ENCODE measurements at places on chromosomes 1 and 21.

DNA sequence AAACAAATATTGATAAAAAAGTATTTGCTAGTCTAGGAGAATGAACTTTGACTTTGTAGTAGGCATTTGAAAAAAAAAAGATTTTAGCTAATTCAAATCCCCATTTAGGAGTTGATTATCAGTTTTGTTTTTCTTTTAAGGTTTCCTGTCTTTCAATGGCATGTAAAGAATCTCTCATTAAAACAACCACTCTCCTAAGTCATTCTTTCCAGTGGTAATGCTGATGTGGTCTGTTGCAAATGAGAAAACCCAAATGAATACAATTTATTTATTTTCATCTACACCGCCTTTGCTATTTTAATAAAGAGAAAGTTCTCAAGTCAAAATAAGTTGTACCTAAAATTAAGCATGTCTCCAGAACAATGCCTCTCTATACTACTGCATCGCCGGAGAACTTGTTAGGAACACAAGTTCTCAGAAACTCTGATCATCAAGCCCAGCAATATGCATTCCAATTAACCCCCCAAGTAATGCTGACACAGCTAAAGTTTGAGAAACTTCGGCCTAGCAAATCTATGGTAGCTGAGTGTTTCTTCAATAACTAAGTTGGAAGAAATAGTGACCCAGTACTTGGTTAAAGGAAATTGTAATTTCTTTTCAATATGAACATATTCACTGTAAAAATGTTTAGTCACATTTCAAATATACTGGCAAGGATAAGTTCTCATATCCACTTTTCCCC lies 255.1 kb downstream of the PTPRC start:
- no peak for DNase-seq

DNA sequence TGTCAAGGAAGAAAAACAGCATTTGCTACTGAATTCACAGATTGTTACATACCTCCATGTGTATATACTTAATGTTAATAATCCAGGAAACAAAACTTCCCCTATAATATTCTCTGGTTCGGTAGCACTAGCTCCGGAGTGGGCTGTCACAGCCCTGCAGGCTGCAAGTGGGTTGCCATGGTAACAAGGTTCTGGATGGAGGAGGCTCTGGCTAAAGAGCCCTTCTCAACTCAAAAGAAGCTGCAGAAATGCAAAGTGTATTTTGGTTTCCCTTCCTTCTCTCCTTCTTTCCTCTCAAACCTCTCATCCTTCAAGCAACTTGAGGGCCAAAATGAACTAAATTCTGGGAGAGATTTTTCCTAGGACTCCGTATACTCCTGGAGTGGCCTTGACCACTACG lies 45.2 kb downstream of the ASTN1 start:
- DNase-seq, result no peak

- DNase-seq, result no peak
These were observed at the start of gene KCNJ15 for GRCh38 chr21:38256599-38257302. Gene KCNJ15, plus strand, starts transcription at chr21:38256991. Its CDS starts 42,271 bp downstream, at chr21:38299262.

DNA sequence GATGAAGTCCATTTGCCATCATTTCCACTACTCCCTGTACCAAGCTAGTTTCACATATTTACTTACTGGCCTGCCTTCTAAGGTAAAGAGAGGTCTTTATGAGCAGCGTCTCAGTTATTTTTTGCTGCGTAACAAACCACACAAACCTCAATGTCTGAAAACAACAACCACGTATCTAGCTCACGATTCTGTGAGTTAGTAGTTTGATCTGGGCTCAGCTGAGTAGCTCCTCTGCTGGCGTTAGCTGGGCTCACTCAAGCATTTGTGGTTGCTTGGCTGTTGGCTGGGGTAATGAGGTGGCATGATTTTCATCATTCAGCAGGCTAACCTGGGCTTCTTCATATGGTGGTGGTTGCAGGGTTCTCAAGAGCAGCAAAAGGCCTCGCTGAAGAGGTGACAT lies 225.4 kb downstream of the FOXD2 start:
- DNase-seq, result no peak

DNA sequence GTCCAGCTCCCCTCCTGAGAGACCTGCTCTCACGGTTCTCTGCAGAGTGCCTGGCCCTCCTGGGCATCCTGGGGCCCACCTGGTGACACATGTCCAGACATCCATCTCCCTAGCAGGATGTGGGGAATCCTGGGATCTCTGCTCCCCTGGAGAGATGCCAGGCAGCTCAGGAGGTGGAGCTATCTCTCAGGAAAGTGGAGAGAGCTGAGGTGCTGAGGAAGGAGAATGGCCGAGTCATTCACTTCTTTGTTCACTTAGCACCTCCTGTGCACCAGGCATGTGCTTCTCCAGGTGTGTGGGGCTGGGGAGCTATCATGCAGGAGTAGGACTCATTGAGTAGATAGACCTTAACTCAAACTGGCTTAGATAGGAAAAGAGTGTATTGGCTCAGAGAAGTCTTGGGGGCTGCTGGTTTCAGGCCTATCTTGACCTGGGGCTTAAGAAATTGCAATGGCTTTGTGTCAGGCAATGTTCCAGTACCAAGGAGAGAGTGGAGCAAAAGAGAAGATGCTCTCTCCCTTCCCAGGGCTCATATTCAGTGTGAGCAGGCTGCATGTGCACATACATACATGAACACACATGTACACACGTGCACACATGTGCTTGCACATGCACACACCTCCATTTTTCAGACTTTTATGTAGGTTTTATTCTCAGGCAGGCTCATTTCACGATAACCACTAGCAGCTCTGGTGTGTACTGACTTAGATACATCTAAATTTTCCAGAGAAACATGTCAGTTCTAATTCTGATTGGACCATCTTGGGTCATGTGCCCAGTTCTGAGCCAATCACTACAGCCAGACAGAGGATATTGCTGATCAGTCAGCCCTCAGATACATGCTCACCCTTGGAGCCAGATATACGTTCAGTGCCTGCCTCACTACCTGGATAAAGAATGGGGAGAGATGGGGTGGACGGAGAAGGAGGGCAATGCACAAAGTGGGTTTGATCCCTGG lies 437.6 kb downstream of the PTPRU start:
- no peak for DNase-seq

- DNase-seq, result no peak
These were observed 5.4 kb downstream of the SLC6A9 start for GRCh38 chr1:44025816-44026215.
